Cortex of kidney (tissue), 1 donor: ENCODE measurements at places on chromosomes 5 and 9.

GRCh38 chr9:4936277-4936676 lies 48.8 kb upstream of the JAK2 start:
- DNase-seq: no peak

- DNase-seq: no peak
Measured at GRCh38 chr9:79657891-79658290, 86.1 kb downstream of the TLE4 start.

- no peak for DNase-seq
Measured at GRCh38 chr9:15430920-15431844, 8.5 kb downstream of the SNAPC3 start.

GRCh38 chr9:34985311-34985899 lies 4.1 kb upstream of the DNAJB5 start:
- DNase-seq: no peak

DNA sequence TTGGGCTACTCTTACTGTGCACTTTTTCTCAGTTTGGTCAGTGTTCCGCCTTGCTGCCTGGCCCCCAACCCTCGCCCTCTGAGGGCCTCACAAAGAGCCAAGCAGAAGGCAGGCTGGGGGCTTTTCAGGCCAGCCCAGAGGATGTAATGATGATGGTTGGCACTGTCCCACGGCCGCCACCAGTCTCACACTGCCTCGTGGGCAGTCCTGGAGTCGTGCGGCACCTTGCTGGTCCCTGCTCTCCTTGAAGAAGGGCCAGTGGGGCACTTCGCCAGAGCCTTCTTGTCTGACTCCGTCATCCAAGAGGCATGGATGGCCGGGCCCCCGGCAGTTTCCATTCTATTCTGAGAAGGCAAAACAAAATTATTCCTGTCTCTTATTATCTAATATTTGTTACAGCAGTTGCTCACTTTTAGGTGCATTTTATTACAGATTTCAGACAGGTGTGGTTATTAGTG lies 21.0 kb downstream of the TENT4A start:
- DNase-seq: no peak

GRCh38 chr5:38258319-38259061 lies at the start of gene EGFLAM:
Gene EGFLAM, plus strand, starts transcription at chr5:38258559. Its CDS starts 196 bp downstream, at chr5:38258755.
- no peak for DNase-seq

- DNase-seq: no peak
Measured at GRCh38 chr9:132044176-132044875, 35.3 kb downstream of the MED27 start.

DNA sequence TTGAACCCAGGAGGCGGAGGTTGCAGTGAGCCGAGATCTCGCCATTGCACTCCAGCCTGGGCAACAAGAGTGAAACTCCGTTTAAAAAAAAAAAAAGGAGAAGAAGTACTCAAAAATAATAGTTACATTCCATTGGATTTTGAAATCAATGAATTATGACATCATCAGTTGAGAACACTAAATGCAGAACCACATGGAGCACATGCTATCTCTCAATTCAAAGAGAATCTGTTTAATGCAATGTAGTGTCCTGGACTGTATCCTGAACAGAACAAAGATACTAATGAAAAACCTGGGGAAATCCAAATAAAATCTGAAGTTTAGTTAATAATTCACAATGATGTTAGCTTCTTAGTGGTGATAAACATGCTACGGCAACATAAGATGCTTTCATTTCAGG lies 20.3 kb downstream of the CDC14B start:
- DNase-seq: no peak

GRCh38 chr9:132572921-132573320 lies 9.5 kb upstream of the BARHL1 start:
- no peak for DNase-seq

GRCh38 chr9:4887556-4887955 lies 94.8 kb downstream of the RCL1 start:
- no peak for DNase-seq

DNA sequence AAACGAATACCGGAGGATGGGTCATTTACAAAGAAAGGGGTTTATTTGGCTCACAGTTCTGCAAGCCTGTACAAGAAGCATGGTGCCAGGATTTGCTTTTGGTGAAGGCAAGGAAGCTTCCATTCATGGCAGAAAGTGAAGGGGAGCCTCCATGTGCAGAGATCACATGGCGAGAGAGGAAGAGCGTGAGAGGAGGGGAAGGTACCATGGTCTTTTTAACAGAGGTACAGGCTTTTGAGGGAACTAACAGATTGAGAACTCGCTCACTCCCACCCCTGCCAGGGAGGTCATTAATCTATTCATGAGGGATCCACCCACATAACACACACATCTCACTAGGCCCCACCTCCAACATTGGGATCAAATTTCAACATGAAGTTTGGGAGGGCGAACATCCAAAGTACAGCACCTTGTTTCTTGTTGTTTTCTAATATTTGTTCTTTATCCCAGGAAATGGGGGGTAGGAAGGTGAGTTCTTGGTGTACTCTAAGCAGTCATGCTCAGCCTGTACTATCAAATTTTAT lies 18.5 kb downstream of the TMC1 start:
- no peak for DNase-seq

DNA sequence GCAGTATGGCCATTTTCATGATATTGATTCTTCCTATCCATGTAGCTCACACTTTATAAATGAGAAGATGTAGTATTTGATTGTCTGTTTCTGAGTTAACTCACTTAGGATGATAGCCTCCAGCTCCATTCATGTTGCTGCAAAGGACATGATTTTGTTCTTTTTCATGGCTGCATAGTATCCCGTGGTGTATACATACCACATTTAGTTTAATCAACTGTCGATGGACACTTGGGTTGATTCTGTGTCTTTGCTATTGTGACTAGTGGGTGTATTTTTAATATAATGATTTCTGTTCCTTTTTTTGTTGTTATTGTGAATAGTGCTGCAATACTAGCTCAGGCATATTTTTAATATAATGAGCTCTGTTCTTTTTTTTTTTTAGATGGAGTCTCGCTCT lies 560.3 kb upstream of the ZNF608 start:
- no peak for DNase-seq

DNA sequence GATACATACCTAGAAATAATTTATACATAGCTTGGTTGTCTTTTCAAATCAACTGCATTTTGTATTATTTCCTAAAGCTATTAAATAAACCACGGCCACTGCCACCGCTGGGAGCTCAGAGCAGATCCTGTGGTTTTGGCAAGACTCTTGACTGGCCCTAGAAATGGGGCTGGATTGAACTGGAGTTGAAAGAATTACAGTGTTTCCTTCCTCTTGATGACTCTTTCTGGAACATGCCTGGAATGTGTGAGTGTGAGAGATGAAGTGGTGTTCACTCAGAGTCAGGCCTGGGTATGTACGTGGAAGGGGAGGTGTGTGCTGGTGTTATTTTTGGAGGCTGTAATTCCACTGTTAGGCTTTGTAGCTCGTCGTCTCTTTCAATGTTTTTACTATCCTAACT lies 45.9 kb downstream of the TEK start:
- DNase-seq: no peak

GRCh38 chr5:177312649-177313181 lies 1.0 kb upstream of the MXD3 start:
- no peak for DNase-seq

- DNase-seq: no peak
Measured at GRCh38 chr9:130770679-130771442, 64.2 kb upstream of the ABL1 start.

DNA sequence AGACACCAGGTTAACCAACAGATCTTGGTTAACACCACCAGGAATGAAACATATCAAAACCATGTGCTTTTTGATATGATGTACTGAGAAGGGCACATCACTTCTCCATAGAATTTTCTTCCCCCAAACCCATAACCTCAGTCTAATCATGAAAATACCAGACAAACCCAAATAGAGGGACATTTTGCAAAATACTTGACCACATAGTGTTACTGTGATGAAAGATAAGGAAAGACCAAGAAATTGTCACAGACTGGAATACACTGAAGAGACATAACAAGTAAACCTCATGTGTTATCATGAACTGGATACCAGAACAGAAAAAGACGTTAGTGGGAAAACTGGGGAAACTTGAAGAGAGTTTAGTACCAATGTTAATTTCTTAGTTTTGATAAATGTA lies 74.9 kb upstream of the VCAN start:
- no peak for DNase-seq

GRCh38 chr9:20921362-20921761 lies 110.1 kb downstream of the HACD4 start:
- no peak for DNase-seq

DNA sequence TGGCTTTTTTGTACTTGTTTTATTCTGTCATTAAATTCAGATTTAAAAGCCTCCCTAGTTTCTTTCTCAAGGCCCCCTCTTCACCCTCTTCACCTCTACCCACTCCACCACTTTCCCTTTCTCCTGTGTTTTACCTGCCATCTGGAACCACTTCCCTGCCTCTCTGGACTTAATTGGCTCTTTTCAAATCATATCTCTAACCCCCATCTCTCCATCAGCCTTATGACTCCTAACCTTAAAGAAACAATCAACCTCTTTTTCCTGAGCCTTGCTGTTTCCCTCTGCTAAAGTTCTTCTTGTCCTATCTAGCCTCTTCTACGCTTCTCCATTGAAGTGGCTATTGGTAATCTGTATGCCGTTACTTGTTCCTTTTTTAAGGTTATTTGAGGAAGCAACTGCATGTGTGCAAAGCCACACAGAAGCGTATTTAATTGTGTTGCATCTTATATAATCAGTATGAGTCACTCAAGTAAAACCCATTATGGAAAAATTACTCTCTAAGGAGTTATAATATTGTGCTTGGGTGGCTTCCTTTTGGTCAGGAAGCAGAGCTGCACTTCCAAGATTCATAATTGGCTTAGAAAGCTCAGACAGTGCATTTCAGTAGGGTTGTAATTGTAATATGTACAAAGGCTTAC lies 653.6 kb upstream of the ITGA1 start:
- no peak for DNase-seq

- no peak for DNase-seq
Measured at GRCh38 chr9:83975300-83975699, 4.7 kb downstream of the HNRNPK start.

- no peak for DNase-seq
Measured at GRCh38 chr5:151005950-151006576, 14.3 kb upstream of the GPX3 start.

DNA sequence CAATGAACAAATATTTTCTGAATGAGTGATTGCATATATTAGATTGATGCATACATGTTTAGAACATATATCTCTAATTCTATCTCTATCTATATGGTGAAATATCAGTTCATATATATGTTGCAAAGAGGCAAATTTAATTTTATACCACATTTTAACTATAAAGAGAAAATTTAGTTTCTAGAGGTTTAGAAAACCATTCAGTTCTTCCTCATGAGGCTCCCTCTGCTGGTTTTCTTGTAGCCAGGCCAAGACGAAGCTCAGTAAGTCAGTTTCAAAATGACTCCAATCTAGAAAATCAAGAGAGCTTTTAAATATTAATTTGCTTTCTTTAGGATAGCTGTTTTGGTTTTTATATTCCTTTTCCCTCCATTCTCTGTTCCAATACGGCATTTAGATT lies 312.1 kb downstream of the TMEM232 start:
- DNase-seq: no peak

- DNase-seq: no peak
Measured at GRCh38 chr5:176589039-176589769, 20.8 kb downstream of the GPRIN1 start.

GRCh38 chr5:115262321-115263077 lies at the start of gene PGGT1B:
Gene PGGT1B, minus strand, starts transcription at chr5:115262877. Its CDS starts 26 bp downstream, at chr5:115262851.
- peak; percentile 9 for DNase-seq

GRCh38 chr5:141883184-141883891 lies 5.1 kb upstream of the PCDH1 start:
- no peak for DNase-seq

- DNase-seq: no peak
Measured at GRCh38 chr9:130898552-130898852, 1.9 kb upstream of the QRFP start.

GRCh38 chr5:776862-777711 lies 7.4 kb downstream of the ZDHHC11B start:
- no peak for DNase-seq

- DNase-seq: no peak
Measured at GRCh38 chr5:180352116-180353047, 754 bp downstream of the GFPT2 start.

GRCh38 chr9:81146241-81146640 lies 543.1 kb downstream of the TLE1 start:
- DNase-seq: no peak

GRCh38 chr9:131160416-131161112 lies 35.2 kb downstream of the NUP214 start:
- DNase-seq: no peak

DNA sequence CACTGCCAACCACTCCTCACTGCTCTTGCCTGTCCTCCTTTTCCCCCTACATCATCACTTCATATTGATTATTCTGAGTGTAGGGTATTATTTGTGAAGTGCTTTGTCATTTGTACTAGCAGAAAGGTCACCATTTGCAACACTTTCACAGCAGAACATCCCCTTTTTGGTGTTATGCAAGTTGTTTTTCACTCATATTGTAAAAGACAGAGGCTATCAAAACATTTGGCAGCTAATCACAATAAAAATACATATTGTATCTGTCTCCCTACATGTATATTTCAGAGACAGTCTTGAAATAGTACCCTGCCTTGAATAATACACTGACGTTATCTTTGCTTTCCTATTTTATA lies 82.3 kb downstream of the ANXA1 start:
- no peak for DNase-seq

DNA sequence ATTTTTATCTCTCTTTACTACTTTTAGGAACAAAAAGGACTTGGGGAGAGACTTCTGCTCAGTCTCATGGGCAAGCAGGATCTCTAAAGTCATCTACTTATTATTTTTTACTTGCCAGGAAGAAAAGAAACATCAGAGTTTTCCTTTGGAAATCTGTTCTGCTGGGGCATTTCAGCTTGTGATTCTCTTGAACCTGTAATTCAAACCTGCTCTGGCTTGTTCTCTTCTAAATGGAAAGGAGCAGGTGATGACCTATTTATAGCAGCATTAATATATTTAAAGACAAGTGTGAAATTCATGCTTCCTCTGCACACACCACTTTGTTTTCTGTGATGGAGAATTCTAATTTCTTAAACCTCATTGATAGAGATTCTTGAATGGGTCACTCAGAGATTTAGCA lies 2.0 kb downstream of the ADCY2 start:
- no peak for DNase-seq

DNA sequence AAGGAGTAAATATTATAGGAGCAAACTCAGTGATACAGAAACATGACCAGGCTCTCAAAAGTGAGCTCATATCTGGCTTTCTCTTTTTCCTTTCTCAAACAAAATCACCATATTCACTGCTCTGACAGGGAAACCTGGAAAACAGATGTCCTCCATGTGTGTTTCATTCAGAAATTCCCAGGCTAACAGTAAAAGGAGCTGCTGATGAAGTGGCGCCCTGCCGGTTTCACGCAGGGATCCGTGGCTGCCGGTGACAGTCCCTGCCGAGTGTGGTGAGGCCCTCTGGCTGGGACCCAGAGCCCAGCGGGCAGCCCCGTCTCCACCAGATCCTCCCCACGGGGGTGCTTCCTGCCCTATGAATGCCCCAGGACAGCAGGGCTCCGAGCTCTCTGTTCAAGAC lies 208.1 kb downstream of the GNA14 start:
- DNase-seq: no peak

- DNase-seq: no peak
Measured at GRCh38 chr9:109802491-109802890, 22.5 kb downstream of the PALM2AKAP2 start.

GRCh38 chr9:124437086-124437485 lies 13.2 kb upstream of the ADGRD2 start:
- no peak for DNase-seq

GRCh38 chr5:174751154-174752000 lies 27.0 kb downstream of the MSX2 start:
- no peak for DNase-seq

- no peak for DNase-seq
Measured at GRCh38 chr5:1763548-1763911, 36.1 kb downstream of the MRPL36 start.
